Pulmonary artery endothelial cell (primary cell): ENCODE measurements at places on chromosomes 12 and 14.

DNA sequence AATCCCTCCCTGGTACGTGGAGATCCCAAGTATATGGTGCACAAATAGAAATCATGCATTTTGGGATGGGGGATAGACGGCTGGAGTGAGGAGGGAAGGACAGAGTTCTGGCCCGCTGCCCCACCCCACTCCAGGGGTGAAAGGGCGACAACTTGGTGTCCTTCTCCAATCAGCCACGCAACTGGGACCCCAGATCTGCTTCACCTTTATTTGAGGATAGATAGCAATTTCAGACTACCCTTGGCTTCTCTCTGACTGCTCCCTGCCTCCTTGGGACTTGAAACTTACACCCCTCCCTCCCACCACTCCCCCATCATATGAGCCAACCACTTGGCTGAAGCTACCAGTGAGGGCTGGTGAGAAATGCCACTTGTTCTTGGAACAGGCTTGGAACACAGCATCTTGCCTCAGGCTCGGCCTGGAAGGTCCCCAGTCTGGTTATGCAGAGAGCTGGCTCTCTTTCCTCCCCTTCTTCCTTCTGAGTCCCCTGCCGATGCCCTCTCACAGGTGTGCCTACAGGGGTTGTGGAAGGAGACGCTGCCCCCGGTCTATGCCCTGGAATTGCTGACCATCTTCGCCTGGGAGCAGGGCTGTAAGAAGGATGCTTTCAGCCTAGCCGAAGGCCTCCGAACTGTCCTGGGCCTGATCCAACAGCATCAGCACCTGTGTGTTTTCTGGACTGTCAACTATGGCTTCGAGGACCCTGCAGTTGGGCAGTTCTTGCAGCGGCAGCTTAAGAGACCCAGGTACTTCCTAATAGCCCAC, 8.1 kb downstream of the OAS3 start:
- no peak for DNase-seq

DNA sequence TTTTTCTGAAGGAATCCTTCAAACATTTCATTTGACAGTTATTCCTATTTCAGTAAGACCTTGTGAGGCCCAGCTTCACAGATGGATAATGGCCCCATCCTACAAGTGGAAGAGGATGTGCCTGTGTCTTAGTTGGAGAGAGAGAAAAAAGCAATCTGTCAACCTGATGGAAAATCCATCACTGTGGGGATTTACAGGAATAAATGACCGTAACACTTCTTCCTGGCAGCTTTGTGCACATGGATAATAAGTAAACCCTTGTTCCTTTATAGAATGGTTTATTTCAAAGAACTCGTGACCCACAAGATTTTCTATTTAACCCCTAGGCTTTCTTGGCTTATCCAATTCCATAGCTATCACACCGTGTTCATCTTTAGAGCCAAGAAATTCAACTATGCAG, 121.4 kb upstream of the PCED1B start:
- no peak for DNase-seq

DNA sequence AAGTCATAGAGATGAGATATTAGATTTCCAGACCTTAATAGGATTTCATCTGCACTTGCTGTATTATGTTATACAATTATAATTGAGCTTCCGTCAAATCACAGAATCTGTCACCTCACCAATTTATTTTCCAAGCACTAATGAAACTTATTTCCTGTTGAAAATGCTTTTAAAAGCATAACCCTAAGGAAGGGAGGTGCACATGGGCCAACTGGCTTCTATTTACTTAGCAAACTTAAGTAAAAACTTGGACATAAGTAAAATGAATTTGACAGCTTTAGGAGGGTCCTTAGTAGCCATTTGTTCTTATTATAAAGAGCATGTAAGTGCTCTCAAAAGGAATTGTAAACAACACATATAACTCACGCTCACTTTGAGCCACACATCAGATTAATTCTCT, 462.2 kb upstream of the TMPO start:
- no peak for DNase-seq

DNA sequence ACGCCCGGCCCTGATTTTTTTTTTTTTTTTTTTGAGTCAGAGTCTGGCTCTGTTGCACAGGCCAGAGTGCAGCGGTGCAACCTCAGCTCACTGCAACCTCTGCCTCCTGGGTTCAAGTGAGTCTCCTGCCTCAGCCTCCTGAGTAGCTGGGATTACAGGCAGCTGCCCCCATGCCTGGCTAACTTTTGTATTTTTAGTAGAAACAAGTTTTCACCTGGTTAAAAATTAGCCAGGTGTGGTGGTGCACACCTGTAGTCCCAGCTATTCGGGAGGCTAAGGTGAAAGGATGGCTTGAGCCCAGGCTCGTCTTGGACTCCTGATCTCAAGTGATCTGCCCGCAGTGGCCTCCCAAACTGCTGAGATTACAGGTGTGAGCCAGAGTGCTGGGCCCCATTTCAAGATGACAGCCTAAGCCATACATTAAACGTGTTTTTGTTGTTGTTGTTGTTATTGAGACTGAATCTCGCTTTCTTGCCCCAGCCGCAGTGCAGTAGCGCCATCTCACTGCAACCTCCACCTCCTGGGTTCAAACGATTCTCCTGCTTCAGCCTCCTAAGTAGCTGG, 42.7 kb upstream of the EAPP start:
- no peak for DNase-seq

GRCh38 chr12:3743803-3744202, 9.1 kb downstream of the CRACR2A start:
- no peak for DNase-seq

GRCh38 chr14:77883131-77883846, 83.4 kb downstream of the ADCK1 start:
- no peak for DNase-seq

DNA sequence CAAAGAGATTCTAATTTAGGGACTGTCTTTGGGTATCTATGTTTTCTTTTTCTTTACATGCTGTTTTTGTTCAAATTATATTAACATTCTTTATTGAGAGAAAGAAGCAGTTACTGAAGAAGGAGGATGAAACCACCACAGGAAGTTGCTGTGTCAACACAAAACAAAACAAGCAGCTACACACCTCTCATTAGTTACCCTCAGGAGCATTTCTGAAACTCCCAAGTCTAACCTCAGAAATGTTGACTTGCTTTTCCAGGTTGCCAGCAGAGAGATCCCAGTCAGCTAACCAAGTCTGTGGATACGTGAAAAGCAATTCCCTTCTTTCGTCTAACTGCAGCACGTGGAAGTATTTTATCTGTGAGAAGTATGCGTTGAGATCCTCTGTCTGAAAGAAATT, 33.5 kb downstream of the CLEC1A start:
- no peak for DNase-seq

GRCh38 chr14:99655521-99655920, 10.6 kb downstream of the HHIPL1 start:
- no peak for DNase-seq

- no peak for DNase-seq
These were observed 1071.1 kb downstream of the SLC16A7 start for GRCh38 chr12:60666895-60667294.

DNA sequence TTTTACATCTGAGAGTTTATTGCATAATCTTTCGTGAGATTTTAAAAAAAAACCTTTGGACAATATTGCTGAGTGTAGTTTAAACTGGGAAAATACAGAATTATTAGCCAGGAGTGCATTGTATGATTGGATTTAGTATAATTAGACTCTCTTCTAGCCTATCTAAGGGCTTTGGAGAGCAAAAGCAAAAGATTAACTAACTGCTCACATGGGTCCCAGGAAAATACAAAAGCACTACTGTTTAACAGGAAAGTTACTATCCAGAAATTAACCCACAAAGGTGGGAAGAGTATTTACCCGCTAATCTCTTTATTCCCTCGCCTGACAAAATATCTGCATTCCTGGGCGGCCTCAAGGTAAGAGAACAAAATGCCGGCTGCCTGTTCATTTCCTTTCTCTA, 309.5 kb downstream of the ATXN7L3B start:
- no peak for DNase-seq

DNA sequence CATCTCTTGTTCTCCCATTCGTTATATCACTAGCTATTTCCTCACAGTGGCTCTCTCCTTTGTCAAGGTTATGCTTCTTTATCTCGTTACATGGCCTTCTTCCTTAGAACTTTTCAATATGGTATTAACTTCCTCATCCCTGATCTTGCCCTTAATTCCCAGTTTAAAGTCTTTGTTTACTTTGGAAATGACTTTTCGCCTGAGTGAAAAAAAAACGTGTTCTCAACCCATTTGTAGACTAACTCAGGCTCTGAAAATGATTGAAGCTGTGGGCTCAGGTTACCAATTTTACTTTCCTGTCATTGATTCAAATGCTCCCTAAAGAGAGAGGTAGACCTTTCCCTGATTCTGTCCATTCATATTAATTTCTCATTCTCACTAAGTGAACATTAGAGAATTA, 135.2 kb downstream of the NUBPL start:
- no peak for DNase-seq

- DNase-seq = no peak
These were observed 11.3 kb upstream of the FAM222A start for GRCh38 chr12:109702111-109702841.

- DNase-seq = no peak
These were observed 36.3 kb downstream of the IL31 start for GRCh38 chr12:122137681-122138080.

DNA sequence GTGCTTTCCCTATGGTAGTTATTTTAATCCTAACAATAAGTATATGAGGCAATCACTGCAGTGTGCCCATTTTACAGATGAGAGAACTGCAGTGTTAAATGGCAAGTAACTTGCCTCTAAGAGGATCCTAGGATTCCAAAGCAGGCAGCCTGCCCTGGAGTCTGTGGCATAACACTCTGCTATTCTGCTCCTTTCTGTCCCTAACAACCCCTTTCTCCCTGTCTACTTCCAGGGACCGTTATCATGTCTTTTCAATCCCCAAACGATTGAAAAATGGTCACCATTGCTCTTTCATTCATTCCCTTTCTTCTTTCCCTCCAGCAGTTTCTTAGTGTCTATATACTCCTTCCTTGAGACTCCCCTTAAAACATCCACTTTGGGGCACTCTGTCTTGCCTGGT, 1.3 kb upstream of the ANO2 start:
- no peak for DNase-seq

DNA sequence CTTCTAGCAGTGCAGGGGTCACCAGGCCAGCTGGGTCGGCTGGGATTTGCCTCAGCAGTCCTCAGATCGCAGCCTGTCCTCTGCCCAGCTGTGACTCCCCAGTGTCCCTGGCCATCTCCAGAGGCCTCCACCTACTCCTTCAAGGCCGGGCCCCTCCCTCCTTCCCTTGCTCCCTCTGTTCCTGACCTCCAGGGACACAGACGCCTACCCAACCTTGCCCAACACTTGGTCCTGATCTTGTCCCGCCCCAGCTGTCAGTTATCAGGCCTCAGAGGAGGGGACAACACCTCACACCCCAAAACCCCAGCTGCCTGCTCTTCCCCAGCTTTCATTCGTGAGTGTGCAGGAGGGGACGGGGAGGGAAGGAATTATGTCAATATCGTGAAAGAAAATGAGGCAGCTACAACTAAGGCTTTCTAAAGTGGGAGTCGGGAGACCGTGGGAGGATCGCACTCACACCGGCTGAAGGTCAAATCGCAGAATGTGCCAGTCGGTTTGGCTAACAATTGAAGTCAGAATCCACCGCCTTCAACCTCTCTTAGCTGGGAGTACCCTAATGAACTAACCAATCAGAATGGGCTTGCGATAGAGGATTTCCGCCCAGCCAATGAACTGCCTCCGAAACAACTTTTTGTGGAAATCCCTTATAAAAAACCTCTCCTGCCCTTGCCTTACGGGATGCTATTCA, 9.4 kb upstream of the PLBD2 start:
- DNase-seq = no peak

GRCh38 chr14:72521045-72521444, 372.9 kb downstream of the DPF3 start:
- DNase-seq = no peak

DNA sequence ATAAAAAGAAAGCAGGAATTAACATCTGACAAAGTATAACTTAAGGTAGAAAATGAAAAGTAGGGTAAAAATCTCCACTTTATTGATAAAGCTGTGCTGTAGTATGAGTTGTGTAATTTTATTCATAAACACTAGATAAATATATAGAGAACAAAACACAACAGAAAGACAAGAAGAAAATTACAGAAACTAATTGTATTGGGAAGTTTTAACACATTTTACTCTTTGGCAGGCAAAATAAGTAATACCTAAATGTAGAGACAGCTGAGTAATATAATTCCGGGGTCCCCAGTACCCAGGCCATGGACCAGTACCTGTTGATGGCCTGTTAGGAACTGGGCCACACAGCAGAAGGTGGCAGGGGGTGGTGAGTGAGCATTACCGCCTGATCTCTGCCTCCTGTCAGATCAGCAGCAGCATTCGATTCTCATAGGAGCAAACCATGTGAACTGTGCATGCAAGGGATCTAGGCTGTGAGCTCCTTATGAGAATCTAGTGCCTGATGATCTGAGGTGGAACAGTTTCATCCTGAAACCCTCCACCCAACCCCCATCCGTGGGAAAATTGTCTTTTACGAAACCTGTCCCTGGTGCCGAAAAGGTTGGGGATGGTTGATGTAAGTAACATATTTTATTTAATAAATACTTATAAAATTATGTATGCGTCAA, 84.4 kb upstream of the ETV6 start:
- DNase-seq = no peak

DNA sequence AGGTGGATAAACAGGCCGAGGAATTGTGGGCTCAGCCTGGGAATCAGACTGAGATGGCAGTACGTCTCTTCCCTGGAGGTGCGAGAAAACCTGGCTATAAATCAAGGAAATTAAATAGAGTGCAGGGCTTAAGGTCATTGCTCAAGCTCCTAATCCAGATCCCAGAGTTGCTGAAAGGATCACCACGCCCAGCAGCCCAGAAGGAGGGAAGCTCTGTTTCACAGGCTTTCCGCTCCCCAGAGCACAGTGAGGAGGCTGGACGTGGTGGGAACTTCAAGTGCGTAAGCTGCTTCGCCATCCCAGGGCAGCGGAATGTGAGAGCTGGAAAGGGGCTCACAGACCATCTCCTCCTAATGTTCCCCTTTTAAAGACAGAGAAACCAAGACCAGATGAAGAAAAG, 651.6 kb upstream of the TBX3 start:
- DNase-seq = no peak
